Type B pancreatic cell (in vitro differentiated cells): ENCODE measurements at places on chromosomes 1 and 21. TPM values are rescaled to one million over a fixed set of nuclear protein-coding genes. Genes with fewer than 3 reads are reported as not detected.

- no peak for DNase-seq
These were observed 24.6 kb upstream of the GJA9 start for GRCh38 chr1:38905985-38906384.

The TDRD5 gene
- total RNA-seq = 0.52 TPM in 1 of 2 replicates, not detected in the other

DNA sequence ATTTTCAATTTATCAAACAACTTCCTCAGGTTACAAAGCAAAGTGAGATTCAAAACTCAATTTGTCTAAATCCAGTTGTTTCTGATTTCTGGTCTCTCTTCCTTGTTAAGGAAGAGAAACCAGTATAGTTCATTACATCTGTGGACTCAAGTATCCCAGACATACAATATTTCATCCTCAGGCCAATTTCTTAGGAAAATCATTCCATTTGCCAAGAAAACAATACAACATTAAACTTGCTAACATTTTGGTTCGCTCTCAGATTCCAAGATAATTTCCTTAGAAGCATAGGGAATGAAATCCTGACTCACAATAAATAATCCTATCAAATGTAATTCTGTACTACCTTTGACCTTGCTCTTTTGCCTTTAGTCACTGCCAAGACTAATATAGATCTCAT is 11.2 kb upstream of the TTLL7 start:
- no peak for DNase-seq

DNA sequence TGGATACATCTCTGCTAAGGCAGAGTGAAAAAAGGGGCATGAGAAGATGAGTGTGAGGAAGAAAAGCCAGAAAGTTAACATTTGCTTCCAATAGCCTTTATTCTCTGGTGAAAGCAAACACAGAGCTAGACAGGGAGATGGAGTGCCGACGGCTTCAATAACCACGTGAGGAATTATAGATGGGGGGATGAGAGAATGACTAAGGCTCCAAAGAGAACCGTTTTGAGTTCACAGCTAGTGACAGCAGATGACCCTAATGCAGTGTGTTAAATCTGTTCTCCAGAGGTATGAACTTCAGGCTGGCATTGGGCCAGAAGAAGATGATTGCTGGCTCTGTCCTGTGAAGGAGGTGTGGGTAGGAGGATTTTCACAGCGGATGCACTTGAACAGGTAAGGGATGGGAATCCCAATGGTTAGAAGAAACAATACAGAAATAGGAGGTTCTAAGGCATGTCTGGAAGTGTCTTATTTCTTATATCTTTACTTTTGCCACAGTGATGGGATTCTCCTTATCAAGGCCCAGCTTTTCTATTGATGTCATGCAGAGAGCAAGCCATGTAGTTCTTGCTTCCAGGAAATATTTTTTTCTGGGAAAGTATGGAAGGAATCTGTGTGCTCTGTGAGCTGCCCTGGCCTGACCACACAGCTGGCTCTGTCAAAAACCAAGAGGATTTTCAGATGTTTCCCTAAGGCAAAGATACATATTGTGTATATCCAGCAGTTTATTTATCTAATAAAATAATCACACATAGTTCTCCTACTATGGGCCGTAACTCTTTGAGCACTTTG is 573.8 kb downstream of the LTN1 start:
- no peak for DNase-seq
